ENCODE measurements at places on chromosomes 5 and 9.

DNA sequence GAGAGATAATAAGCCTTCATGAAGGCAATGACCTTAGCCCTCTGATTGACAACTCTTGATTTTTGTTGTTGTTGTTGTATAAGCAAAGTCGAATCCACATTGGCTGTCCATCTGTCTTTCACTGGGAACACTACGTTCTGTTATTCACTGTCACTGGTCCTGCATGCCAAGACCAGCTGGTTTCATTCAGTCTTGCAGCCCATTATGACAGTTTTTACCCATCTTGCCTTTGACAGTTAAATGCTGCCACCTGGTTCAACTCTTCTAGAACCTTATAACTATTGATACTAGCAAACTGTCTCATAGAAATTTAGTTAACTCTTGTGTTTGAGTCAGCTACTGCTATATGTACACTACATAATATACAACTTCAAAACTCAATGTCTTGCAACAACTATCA is 382.3 kb upstream of the CDH10 start:
- H3K36me3 ChIP-seq: no peaks in the 10 kb centered on the region
- no peaks in the 10 kb centered on the region for H3K27me3 ChIP-seq
- H3K27ac ChIP-seq: no peak overlapping the region
- no peaks in the 10 kb centered on the region for H3K4me1 ChIP-seq
- peak; percentile 91 for DNase-seq

- no peaks in the 10 kb centered on the region for H3K36me3 ChIP-seq
- no peaks in the 10 kb centered on the region for H3K4me1 ChIP-seq
Measured at GRCh38 chr5:127409246-127409917, 108.1 kb upstream of the PRRC1 start.

DNA sequence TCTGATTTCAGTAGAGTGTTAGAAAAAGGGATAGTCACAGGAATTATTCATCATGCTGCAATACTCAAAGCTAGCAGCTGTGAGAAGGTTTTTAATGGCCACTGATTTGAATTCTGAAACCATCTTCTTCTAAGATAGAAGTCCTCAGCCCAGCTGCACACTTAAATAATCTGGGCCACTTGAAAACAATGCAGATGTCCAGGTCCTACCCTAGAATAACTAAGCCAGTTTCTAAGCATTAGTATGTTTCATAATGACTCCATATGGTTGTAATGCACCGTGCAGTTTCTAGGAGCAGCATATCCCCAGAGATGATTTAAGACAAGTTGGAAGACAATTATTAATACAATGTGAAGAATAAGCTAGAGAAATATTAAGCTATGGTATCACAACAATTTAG is 159.9 kb upstream of the FBXL17 start:
- no peaks in the 10 kb centered on the region for H3K36me3 ChIP-seq
- no peaks in the 10 kb centered on the region for H3K27me3 ChIP-seq
- H3K27ac ChIP-seq: no peak overlapping the region

DNA sequence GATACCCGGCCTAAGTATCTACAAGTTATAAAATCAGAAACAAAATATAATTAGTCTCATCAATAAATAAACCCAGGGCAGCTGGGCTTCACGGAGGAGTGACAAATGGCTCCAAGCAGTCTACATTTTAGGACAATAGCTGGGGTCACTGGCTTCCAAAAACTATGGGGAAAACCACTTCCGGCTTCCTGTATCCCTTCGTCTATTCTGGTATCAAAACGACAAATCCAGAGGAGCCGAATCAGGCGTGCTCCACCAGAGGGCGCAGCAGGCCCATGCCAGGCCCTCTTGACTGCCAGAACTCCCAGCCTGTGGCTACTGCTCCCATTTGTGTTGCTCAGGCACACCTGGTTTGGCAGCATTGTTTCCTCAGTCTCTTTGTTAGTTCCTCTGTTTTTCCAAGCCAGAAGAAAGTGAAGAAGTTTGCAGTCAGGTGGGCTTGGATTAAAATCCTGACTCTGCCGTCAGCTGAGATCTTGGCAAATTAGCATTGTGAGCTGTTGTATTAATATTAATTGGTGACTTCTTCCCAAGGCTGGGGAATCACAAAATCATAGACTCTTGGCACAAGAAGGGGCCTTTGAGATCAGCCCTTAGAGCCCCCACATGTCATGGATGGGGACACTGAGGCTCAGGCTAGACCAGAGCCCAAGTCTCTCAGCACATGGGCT is 11.6 kb upstream of the RAB14 start:
- H3K4me1 ChIP-seq: no peaks in the 10 kb centered on the region
- no peaks in the 10 kb centered on the region for H3K36me3 ChIP-seq
- no peak overlapping the region for H3K4me3 ChIP-seq
- peak overlapping the region; percentile 35 for H3K27ac ChIP-seq
- peak; percentile 87 for DNase-seq

GRCh38 chr9:88530051-88530450 is 4.9 kb upstream of the NXNL2 start:
- no peak for DNase-seq
- no peak overlapping the region for H3K4me3 ChIP-seq
- H3K4me1 ChIP-seq: no peaks in the 10 kb centered on the region
- H3K27ac ChIP-seq: no peak overlapping the region

DNA sequence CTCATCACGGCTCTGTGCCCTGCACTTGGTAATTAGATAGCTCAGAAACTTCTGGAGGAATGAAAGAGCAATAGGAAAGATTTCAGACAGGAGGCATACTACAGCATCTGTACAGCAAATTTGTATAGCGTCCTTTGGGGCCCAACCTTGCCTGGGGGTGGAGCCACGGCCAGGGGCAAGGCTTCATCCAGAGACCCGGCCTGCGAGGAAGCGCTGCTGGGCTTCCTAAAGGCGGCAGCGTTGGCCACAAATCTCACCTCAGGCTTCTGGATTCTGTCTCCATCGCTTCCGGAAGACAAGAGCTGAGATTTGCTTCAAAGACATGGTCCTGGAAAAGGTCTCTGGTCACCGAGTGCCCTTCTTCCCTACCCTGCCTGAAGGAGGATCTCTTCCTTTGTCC is 12.2 kb upstream of the SPATA31D1 start:
- H3K27ac ChIP-seq: no peak overlapping the region
- H3K4me3 ChIP-seq: no peak overlapping the region
- H3K4me1 ChIP-seq: no peaks in the 10 kb centered on the region
- no peaks in the 10 kb centered on the region for H3K27me3 ChIP-seq
